ENCODE measurements at places on chromosomes 3 and 15.

GRCh38 chr3:32596909-32597369 is 26.3 kb upstream of the DYNC1LI1 start:
- no peak for DNase-seq

GRCh38 chr15:47415539-47415971 is 301.8 kb upstream of the SEMA6D start:
- peak; percentile 29 for DNase-seq

DNA sequence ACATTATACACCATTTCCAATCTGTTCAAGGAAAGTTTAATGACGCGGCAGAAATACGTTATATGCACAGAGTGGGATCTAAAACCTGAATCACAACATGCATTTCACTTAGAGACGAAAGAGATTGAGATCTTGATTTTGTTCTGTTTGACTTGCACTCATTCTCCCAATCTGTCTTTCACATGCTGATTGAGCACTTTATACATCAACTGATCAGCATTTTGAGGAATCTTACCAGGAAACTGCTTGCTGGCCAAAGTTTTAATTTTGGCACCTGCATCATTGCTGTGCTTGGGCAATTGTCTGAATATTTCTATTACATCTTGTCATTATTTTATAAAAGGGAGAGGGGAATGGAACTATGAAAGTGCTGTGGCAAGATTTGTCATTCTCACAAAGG is 47.7 kb upstream of the ATP10A start:
- DNase-seq: no peak

- no peak for DNase-seq
These were observed 68.5 kb upstream of the RBP1 start for GRCh38 chr3:139608108-139608380.

- DNase-seq: peak; percentile 43
These were observed 244.1 kb upstream of the PDZRN3 start for GRCh38 chr3:73868688-73869315.

- no peak for DNase-seq
These were observed 116.6 kb downstream of the CHDH start for GRCh38 chr3:53729618-53730017.

DNA sequence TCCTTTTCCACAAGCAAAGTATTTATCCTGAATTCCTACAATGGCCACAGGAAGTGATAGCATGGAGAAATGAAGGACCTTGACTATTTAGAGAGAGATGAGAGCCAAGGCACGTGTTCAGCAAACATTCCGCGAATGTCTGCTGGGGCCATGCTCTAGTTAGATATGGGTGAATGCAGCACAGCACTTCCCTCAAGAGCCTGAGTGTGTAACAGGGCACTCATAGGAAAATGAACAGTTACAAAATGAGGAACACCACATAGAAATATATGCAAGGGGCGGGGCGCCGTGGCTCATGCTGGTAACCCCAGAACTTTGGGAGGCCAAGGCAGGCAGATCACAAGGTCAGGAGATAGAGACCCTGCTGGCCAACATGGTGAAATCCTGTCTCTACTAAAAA is 406.9 kb downstream of the NR2F2 start:
- DNase-seq: no peak

DNA sequence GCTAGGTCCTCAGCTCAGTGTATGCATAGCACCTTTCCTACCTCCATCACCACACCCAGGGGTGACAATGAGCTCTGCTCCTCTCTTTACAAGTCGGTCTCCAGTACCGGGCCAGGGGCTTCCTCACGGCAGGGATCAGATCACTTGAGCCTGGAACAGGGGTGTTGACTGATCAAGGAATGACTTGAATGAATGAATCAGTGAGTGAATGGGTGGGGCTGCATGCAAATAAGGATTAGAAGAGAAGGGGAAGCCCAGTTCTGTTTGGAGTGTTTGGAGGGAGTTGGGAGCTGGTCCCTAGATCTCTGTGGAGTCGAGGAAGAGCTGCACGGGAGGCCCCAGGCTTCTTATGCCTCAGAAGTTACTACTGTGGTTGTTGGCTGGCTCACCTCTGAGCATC is 87.0 kb downstream of the TMEM266 start:
- no peak for DNase-seq

DNA sequence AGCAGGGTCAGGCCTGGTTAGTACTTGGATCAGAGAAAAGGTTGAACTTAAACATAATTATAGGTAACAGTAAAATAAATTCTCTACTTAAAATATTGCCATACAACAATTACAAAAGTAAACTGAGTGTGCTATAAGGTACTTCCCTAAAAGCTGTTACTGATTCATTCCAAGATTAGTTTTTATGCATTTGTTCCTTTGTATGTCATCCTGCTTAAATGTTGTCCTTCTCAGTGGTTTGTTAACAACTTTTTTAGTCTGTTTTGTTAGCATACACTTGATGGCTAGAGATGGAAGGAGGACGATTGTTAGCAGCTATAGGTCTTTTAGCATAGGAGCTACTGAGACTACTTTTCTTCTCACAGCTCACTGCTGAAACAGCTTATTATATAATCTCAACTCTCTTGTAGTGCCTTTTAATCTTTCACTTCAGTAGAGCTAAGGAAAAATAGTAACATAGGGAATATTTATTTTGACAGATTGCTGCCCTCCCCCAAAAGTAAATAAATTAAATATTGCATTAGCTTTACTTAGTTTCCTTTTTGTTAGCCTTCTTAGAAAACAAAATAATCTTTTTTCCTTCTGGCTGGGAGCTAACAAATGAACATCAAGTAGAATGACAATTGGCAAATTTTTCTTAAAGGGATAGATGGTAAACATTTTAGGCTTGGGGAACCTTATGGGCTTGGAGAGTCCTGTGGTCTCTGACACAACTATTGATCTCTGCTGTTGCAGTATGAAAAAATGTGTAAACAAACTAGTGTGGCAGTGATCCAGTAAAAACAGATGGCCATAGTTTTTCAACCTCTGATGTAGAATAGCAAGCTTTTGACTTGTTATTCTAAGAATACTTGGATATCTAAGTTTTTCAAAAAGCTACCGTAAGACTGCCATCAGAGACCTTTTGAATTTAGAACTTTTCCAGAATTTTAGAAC is 39.5 kb downstream of the USP8 start:
- DNase-seq: no peak

DNA sequence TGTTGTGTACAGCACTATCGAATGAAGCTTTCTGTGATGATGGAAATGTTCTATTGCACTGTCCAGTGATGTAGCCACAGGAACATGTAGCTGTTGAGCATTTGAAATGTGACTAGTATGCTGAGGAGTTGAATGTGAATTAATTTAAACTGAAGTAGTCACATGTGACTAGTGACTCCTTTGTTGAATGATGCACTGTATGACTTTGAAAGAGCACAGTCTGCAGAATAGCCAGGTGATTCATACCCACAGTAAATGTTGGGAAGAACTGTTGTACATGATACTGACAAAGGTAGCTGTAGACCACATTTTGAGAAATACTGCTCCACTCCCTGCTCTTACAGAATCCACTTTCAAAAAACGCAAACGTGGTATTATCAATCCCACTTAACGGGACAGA is 34.0 kb upstream of the ACTL6A start:
- no peak for DNase-seq

- no peak for DNase-seq
These were observed 323.0 kb downstream of the LPP start for GRCh38 chr3:188476935-188477334.

DNA sequence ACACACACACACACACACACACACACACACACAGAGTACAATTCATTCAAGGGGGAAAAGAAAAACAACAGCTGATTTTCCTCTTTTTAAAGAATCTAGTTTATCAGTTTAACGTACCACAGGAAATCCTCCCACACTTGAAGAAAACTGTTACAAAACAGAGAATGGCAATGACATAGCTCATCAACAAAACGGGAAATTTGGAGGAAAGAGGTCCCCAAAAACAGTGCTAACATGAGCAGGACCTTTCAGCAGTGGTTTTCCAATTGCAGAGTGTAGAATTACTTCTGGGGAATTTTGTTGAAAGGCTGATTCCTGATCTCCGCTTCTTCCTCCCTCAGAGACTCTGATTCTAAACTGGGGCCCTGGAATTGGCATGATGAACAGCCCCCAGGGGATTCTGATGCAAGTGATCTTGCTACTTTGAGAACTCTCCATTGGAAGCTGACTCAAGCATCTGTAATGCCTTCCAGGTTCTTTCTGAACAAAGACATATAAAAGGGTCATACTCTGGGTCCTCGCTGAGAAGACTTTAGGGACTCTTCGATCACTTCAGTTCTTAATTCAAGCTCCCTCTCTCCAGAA is 442.6 kb upstream of the PROK2 start:
- no peak for DNase-seq

DNA sequence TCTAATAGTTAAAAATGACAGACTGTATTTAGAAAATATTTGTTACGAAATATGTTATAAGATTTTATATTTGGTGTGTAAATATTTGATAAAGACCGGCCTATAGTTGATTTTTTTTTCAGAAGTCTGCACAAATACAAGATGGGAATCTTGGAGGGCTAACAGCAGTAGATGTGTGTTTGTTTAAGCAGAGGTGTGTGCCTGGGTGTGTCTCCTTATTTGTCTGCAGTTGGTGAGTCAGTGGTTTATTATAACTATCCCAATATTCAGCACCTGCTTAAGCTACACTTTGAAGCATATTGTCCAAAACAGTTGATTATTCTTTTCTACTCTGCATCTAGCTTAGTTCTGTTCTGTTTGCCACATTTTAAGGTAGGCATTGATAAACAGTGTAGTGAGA is 12.4 kb downstream of the GLCE start:
- no peak for DNase-seq

- DNase-seq: no peak
These were observed 32.0 kb downstream of the ST8SIA2 start for GRCh38 chr15:92425578-92426225.

GRCh38 chr15:92113832-92114231 is 260.3 kb downstream of the SLCO3A1 start:
- DNase-seq: no peak

DNA sequence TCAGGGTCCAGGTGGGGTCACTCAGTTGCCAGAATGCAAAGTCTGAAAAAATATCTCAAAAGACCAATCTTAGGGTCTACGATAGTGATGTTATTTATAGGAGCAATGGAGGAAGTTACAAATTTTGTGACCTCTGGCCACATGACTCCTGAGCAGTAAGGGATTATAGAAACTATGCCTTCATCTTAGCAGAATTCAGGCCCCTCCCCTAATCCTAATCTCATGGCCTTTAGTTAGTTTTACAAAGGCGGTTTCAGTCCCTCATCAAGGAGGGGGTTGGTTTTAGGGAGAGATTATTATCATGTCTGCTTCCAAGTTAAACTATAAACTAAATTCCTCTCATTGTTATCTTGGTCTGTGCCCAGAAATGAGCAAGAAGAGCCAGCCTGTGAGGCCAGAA is 5.9 kb upstream of the DCP1A start:
- no peak for DNase-seq

DNA sequence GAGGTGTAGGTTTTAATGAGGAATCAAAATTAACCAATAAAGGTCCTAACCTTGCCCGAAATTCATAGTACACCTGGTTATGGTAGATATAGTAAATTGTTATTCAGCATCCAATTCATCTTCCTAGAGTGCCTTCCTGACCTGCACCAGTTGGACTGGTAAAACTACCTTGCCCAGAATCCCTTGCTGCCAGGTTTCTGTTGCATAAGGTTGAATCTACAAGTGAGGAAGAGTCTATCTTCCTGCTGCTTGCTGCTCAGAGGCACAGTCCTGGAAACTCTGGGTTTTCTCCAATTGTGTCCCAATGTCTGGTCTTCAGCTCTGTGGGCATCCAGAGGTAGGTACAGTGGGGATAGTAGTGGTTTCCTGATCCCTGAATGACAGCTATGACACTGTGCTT is 17.3 kb downstream of the CCDC54 start:
- DNase-seq: no peak

DNA sequence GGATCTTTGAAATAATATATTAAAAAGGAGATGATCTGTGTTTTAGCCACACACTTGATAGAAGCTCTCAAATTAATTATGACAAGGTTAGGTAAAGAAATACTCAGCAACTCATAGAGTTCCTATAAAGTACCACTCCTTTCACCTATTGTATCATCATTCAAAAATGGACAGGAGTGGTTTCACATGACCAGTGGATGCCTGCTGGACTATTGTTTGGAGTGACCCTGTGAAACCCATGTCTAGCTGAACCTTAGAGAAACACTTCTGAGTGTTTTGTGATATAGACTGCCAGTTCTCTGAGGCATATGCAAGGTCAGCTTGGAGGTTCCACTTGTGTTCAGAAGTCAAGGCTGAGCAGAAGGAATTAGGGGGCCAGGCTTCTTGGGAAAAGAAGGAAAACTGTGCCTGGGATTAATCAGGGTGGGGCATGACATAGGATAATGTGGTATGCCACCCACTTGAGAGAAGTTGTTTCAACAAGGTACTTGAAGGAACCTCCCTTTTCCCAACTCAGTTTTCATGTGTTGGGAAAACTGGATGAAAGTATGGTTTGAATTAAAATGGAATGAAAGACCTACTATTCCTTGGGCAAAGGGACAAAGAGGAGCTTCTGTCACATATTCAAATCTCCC is 15.4 kb downstream of the PARP14 start:
- DNase-seq: no peak

DNA sequence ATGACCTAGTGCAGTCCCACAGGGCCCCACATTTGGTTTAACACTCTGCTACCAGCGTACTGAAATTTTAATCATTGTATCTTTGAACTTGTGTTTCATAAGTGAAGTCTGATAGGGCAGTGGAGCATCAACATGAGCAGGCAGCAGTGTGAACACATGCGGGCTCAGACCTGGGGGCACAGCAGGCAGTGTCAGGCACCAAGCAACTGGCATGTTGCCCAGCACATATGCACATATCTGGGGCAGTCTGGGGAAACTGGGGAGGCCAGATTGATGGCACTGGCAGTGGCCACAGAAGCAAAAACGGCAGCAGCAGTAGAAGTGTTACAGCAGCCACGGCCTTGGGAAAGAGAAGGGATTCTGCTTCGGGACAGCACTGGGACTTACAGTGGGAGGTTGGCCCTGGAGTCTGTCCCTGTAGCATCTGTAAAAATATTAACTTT is 353.9 kb upstream of the KCNMB2 start:
- DNase-seq: peak; percentile 49

GRCh38 chr15:35624881-35625280 is 78.9 kb upstream of the DPH6 start:
- DNase-seq: no peak

GRCh38 chr3:100781301-100781700 is 72.0 kb downstream of the TFG start:
- no peak for DNase-seq

DNA sequence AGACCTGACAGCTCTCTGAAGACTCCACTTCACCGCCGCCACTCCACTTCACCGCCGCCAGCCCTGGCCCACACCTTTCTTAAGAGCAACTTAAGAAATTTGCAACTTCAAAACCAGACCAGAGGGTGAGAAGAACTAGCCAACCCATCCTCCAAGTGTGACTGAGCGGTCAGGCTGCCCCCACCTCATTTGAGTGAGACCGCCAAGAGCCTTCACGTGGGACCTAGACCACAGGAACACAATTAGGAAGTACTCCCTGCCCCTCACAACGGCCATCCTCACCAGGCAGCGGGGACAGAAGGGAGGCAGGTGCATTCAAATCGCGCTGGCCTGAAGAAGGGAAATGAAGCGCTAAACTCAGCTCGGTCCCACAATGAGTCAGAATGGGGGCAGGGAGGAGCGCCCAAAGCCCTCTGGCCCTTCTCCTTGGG is 156.8 kb upstream of the BCL6 start:
- no peak for DNase-seq

GRCh38 chr3:63972987-63973386 is 50.3 kb downstream of the PSMD6 start:
- no peak for DNase-seq
